NCI-H2171 treated with DMSO at 0.1 percent for 48 hours (cell line): ENCODE measurements at places on chromosomes 12 and 14.

DNA sequence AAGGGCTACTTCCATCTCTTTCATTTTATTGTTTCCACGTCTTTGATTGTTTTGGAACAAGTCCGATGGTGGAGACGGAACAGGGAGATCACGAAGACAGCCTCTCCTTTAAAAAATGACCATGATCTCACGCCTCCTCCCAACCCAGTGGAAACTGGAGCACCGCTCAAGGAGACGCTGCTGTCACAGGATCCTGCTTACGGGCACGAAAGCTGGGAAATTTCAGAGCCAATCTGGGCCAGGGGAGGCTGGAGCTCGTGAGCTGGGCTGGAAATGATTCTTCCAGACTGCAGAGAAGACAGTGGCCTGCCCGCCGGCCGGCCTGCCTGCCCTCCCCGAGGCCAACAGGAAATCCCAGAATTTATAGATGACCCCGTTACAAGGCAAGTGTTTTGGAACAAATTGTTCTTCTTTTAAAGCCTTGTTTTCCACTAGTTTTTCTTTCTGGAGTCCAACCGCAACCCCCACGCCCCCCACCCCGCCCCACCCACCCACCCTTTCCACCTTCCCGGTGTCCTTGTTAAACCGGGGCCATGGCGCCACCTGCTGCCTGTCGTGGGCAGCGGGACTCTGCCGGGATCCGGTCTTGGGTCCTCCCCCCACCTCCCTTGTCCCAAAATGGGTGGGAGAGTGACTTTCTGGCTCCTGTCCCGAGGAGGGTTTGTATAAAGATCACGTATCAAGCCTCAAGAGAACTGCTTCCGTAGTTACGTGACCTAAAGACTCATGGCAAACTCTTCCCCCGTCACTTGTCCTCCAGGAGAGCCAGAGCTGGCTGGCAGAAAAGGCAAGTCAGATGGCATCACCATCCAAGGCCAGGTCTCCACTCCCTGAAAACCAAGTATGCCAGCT is 40.3 kb downstream of the MAP1LC3B2 start:
- no peak for DNase-seq

- DNase-seq: peak; percentile 65
Measured at GRCh38 chr14:71932229-71932981, at the start of gene RGS6. Gene RGS6 (plus strand): TSS chr14:71932429.

DNA sequence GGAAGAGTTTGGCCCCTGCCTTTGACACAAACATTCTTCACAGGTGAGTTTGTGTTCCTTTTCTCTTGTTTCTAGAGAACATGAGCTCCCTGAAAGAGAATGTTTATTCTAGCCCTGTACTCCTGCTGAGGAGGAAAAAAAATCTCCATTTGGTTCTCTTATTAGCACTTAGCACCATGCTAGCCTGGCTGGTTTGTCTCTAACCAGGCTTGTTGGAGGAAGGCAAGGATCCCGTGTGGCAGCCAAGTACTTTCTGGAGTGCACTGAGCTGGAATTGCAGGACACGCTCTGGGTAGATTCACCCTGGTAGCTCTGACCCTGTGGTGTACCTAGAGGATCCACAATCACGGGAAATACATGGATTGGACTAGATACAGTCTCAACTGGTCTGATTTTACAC is 41.9 kb downstream of the KCNA1 start:
- DNase-seq: no peak

GRCh38 chr14:59117754-59118528 is 70.5 kb upstream of the DAAM1 start:
- DNase-seq: no peak

DNA sequence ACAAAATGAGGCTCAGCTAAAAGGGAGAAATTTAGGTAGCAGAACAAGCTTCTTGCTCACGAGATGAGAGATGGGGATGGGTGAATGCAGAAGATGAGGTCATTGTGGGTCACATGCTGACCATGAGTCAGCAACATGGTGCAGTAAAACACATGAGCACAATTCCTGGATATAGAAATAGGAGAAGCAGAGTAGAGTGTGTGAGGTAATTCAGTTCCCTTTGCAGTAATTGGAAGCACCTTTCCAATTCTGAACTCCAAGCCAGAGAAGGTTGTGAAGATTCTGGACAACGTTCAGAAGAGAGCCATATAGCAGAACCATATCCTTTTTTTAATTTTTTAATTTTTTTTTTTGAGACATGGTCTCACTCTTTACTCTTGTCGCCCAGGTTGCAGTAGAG is 62.0 kb upstream of the LMNTD1 start:
- DNase-seq: no peak

GRCh38 chr12:42912367-42912766 is 322.8 kb upstream of the PRICKLE1 start:
- DNase-seq: no peak

DNA sequence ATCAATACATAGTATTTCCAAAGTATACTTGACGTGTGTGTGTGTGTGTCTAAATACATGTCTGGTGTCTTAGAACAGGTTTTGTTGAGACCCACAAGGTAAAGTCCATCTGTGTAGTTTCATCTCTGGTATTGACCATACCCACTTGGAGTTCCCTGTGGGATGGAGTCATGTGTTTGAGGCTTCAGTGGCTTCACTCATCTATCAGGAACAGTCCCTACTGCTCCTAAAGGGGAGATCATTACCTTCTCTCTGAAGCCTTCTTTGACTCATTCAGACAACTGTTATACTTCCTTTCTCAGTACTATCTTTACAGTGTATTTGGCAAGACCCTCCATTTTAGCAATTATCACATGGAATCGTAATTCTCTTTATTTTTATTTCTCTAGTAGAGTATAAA is 14.2 kb downstream of the RAB21 start:
- DNase-seq: no peak

DNA sequence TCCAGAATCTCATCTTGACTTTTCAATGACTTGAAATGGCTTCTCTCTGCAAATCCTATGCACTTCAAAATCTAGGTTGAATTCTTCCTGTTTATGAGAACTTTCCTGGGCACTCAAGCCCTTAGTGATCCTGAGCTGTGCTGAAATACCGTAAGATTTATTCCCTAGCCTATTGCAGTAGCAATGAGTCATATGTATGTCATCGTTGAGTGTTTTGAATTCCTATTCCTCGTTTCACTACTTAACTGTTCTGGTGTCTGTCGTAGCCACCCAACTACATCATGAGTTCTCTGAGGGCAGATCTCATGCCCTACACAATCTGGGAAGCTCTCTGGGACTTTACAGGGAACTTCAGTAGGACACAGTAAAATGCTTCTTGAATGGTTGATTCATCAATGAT is 190.8 kb upstream of the TMEM132C start:
- DNase-seq: no peak

DNA sequence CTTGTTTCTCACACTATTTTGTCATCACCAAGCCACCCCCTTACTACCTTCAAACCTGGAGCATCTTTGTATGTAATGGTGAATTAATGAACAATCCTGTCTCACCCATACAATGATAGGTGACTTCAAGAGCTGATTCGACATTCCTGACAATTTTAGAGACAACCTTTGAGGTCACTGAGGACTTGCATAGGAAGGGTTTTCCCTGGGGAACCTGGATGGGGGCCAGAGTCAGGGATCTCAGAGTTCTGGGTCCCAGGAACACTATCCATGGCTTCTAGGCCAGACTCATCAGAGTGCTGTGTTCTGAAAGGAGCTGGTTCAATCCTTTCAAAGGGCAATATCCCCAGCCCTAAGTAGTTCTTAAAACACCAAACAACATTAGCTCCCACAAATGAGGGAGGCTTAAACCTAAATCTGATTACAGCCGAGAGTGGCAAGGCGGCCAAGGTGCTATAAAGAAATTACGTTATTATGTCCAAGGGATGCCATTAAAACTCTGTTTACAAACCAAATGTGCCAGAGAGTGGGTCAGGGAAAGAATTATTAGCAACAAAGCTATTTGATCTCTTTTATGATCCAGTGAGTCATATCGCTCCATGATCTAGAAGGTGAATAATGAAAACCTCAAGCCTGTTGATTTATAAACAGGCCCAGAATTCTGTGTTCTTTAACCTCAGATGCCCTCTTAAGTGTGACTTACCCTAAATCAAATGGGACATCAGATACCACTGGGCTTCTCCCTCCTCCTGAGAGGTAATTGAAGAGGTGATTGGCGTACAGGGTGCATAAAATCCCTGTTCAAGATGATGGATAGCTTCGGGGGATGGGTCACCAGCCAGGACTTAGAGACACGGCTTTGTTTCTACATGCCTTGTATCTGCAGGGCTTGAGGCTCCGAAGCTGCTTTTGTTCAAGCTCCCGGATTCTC is 230.2 kb upstream of the TBX3 start:
- DNase-seq: no peak

GRCh38 chr12:121128908-121129810 is 3.5 kb upstream of the P2RX7 start:
- DNase-seq: no peak
